Ammon's horn (tissue), 1 donor: ENCODE measurements at places on chromosomes 6 and 20.

DNA sequence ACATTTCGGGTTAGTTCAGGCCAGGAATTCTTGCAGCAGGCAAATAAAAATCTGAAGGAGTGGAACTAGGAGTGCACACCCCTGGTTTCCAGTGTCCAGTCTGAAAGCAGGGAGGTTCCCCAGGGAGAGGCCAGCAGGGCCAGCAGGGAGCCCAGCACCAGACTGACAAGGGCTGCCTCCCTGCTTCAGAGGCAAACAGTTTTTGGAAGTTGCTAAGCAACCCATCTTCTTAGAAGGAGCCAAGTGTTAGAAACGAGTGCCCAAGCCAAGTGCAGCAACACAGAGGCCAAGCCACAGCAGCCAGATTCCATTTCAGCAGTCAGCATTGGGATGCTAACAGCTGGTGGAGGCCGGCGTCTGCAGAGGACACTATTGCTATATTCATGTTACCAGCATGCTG lies 179.1 kb downstream of the SYNDIG1 start:
- no peak for DNase-seq

GRCh38 chr6:32176476-32177182 lies 745 bp upstream of the AGPAT1 start:
- DNase-seq: no peak

DNA sequence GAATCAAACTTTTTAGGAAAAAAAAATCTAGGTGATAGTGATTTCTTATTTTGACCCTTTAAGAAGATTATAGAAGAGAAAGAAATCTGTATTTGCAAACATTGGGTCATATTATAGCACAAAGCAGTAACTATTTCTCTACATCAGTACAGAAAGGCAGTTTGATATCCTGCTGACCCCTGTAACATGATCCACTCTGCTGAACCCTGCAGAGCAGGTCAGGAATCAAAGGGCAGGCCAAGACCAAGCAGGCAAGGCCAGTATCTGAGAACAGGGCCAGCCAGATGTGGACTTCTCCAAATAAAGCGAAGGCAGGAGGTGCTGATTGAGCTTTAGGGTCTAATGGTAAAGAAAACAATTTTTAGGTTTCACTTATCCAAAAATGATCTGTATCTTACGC lies 239.4 kb downstream of the PTPRK start:
- DNase-seq: no peak

- no peak for DNase-seq
These were observed 13.2 kb downstream of the SYTL3 start for GRCh38 chr6:158662954-158663624.

DNA sequence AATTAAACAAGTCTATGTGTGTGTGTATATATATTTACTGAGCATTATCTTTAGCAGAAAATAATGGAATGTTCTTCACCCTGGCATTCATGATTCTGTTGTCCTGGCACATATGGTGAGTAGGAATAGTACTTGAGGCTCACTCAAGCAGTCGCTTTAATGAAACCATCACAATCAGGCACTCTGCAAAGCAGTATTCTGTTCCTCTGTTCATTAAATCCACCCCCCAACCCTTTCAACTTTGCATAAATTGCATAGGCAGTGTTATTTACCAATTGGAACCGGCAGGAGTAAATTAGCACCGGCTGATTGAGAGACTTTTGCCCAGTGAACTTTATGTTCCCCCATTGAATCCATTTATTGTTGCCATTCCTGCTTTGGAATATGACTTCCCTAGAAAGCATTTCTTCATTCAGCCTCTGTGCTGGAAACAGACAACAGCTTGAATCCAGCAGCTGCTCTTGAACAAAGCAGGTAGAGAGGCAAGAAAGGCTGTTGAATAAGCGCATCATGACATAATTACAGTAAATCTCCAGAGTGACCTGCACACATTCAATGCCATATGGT lies 268.0 kb upstream of the RNF217 start:
- DNase-seq: peak; percentile 24

GRCh38 chr6:44020148-44020547 lies 107.1 kb downstream of the MRPL14 start:
- DNase-seq: no peak

DNA sequence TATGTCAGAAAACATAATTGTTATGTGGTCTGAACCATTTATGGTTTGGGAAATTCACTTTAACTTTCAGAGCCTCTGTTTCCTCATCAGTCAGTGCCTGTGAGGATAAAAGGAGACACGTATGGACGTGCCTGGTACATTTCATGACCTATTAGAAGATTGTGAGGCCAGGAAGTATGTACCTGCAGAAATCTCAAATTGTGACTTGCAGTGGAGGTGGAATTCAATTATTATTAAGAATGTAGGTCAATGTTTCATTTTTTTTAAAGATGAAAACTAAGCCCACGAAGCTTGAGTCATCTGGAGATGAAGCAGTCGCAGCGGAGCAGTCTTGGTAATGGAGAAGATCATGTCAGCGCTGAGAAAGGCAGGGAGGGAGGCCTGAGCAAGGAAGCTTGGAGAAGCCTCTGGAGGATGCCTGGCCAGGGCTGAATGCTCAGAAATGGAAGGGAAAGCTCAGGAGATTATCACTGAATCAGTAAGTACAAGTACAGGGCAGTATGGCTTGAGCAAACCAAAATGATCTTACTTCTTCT lies 3.9 kb upstream of the DSE start:
- no peak for DNase-seq

GRCh38 chr6:107435798-107436197 lies 23.6 kb downstream of the PDSS2 start:
- DNase-seq: no peak

DNA sequence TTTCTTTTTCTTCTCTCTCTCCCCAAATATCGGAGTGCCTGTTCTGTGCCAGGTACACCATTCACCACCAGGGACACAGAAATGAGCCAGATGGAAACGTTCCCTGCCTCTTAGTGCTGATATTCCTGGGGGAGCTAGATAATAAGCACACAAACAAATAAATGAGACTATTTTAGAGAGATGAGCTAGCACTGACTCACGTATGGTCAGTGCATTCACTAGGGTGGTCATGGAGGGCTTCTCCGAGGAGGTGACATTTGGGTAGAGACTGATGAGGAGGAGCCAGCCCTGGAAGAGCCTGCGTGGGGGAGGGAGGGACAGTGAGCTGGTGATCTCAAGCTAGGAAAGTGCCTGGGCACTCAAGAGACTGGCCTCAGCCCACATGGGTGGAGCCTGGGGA lies 252.3 kb upstream of the KCNG1 start:
- no peak for DNase-seq

DNA sequence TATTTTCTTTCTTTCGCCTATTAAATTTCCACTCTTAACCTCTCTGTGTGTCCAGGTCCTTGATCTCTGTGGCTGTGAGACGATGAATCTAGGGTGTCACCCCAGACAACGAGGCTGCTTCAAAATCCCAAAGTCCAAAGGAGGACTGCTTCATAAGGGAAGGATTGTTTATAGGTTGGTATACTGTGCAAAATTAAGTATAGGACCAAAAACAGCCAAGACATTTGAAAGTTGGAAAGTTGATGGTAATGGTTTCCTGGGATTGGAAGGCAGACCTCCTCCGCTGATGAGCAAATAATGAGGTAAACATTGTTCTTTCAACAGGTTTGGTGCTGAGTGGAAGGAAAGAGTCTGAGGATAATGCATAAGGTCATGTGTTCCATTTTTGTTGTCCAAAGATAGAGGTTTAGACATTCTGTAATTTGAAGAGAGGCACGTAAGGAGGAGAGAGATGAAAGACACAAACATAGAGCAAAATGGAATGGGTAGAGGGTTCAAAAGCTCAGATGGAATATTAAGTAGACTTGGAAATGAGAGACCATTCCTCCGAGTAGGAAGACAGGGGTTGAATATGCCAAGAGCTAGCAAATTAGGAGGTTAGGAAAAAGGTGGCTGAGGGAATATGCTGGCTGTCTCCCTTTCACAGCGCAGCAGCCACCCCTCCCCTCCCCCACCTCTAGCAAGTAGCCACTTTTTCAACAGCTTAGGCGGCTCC lies 24.8 kb downstream of the ZNF311 start:
- peak; percentile 26 for DNase-seq

GRCh38 chr6:6885521-6886170 lies 222.1 kb upstream of the RREB1 start:
- peak; percentile 79 for DNase-seq

- DNase-seq: no peak
These were observed 125.9 kb downstream of the TRMT11 start for GRCh38 chr6:126112171-126112632.

- no peak for DNase-seq
These were observed 10.1 kb downstream of the ALDH5A1 start for GRCh38 chr6:24504649-24505586.

- peak; percentile 39 for DNase-seq
These were observed 18.3 kb upstream of the NHSL1 start for GRCh38 chr6:138517635-138518034.

GRCh38 chr20:43800186-43800585 lies 73.4 kb upstream of the GTSF1L start:
- no peak for DNase-seq

GRCh38 chr20:56406910-56407309 lies 5.2 kb upstream of the CASS4 start:
- DNase-seq: no peak

DNA sequence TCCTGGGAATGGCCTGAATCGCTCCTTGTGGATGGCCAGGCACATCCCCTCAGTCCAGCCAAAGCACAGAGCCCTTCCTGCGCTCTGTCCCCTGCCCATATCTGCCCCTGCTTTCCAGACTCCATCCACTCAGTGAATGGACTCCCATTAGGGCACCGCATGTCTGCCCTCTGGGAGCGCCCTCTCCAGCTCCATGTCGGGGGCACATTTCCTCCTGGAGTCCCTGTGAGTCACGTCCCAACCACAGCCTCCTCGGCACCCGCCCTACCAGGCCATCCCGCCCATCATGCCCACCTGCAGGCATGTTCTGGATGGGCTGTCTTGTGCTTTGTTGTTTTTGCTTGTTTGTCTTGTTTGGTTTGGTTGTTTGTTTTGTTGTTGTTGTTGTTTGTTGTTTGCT lies 96.8 kb downstream of the PSMB1 start:
- DNase-seq: no peak

- DNase-seq: no peak
These were observed 62.1 kb upstream of the CNKSR3 start for GRCh38 chr6:154572556-154572955.

DNA sequence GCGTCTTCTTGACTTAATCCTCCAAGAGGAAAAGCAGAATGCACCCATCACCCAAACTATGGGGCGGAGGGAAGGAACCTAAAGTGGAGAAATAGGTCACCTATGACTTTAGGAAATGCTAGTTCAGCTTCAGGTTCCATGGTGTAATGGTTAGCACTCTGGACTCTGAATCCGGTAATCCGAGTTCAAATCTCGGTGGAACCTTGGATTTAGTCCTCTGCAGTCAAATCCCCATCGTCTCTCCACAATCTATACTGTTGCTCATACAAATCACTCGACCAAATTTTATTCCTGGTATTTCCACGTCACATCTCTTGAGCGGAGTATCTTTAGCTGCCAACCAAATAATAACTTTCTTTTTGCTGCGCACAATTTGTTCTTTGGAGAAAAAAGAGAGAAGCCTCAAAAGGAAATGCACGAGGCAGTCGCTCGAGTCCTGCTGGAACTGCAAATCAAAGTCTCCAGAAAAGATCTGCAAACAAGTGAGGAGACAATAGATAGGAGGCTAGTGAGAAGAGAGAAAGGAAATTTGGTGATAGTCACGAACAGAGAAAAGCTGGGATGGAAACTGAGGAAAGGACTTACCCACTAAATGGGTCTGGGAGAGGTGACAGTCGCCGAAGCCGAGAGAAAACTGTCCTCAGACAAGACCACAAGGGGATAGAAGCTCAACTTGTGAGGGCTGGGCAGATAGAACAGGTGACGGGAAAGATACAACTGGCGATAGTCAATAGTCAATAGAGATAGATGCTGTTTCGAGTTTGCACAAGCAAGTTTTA lies 16.6 kb downstream of the POM121L2 start:
- DNase-seq: no peak

DNA sequence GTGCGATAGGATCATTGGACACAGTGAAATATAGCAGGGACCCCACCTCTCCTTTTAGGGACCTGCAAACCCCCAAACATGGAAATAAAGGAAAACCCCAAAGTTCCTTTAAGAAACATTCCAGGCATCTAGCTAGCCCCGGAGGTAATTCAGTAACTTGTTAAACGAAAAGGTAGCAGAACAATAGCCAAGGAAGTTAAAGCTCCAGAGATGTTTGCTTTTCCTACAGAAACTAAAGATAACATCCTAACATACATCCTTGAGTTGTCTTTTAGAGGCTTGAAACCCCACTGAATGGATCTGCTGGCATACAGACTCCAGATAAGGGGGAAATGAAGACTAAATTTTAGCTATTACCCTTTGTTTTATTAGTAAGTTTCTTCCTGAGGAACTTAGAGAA lies 51.0 kb downstream of the FAM184A start:
- no peak for DNase-seq

DNA sequence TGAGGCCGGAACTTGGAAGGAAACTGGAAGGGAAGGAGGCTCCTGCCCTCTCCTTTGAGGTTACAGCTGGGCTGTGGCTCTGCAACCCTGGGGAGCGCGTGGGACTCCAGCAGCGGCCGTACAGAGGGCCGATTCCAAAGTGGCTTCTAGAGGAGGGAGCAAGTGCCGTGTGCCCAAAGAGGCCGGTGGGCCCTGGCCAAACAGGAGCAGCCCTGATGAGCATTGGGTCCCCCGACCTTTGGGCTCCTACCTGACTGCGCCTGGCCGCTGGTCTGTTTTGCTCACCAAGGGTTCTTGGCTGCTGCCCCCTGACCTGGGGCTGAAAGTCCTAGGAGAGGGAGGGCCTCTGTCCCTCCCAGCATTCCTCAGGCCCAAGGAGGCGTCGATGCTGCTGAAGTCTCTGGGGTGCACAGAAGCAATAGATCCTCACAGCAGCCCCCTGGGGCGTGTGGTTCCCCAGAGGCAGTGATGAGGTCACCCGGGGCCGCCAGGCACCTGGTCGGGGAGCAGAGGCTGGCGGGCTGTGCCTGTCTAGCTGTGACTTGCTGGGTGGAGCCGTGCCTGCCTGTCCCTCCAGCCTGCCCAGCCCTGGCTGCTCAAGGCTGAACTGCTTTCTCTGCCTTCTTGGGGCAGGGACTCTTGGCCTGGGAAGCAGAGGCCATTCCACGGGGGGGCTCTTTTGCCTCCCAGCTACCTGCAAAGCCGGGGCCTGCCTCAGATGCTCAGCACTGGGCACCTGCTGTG lies 9.8 kb downstream of the RBM38 start:
- no peak for DNase-seq

DNA sequence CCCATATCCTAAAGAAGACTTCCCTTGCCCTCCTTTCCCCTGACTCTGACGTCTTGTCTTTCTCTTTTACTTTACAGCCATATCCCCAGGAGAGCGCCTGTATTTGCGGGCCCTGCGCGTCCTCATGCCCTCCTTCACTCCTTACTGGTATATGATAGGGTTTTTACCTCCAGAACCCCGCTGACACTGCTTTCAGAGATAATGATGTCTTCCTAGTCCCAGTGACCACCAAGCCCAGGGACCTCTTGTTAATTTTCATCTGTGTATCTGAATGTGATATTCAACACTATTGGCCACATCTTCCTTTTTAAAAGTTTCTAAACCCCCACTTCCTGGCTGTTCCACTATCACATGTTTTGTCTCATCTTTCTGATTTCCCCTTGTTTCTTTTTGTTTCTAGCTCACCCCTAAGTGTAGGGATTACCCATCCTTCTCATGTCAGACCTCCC lies 102.0 kb downstream of the HIVEP1 start:
- no peak for DNase-seq
